ENCODE measurements at places on chromosomes 16 and 17.

DNA sequence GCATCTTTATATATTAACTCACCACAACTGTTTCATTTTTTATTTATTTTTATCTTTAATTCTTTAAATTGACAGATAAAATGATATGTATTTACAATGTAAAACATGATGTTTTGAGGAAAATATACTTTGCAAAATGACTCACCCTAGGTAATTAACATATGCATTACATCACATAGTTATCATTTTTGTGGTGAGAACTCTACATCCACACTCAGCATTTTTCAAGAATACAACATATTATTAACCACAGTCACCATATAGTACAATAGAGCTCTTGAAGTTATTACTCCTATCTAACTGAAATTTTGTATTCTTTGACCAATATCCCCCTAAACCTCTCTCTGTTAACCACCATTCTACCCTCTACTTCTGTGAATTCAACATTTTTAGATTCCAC is 194.7 kb upstream of the KIF2B start:
- no peak for DNase-seq

DNA sequence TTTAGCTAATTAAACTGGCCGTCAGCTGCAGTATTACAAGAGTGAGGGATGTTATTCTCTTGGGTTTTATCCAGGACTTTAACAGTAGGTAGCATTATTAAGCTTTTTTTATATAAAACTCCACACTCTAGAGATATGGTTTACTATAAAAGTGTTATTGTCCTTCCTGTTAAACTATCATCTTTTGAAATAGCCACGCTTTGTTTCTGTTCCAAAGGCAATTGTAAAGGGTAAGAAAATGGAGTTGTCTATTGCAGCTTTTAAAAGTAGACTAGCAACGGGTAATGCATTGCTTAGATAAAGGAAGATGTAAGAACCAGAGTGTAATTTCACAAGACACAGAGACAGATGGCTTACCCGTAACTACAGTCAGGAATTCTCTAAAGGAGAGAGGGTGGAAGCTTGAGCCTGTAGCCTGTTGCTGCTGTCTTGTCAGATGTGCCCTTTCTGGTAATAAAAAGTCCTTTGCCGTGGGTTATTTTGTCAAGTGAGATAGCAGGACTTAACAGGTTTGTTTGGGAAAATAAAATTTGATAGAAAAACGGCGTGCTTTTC is 56.4 kb downstream of the WWOX start:
- DNase-seq: no peak

DNA sequence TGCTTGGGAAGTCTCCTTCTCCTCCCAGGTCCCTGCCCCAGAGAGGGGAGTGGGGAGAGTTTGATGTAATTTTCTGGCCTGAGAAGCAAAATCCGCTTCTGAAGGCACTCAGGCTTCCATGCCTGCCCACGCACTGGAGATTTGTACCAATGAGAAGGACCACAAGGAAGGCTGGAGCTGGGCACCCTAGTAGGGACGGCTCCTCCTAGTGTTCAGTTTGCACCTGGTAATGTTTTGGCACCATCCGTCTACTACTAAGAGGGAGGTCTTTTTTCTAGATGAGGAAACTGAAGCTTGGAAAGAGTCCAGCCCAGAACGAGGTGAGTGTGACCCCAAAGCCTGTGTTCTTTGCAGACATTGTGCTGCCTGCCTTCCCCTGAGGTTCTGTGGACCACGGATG is 83.6 kb upstream of the NLRP1 start:
- no peak for DNase-seq

DNA sequence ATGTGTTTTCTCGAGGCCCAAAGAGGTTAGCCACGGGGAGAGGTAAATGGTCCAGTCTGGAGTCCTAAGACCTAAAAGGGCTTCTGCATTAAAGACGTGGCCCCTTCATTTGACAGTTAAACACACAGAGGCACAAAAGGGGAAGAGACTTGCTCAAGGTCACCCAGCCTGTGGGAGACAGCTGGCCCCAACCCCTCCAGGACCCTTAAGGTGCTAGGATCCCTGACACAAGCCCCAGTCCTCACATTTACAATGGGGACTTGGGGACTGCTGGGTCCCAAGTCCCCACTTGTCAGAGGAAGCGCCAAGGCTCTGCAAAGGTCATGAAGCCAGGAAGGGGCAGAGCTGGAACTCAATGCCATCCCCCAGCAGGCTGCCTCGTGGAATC is 1.7 kb downstream of the ABAT start:
- no peak for DNase-seq

GRCh38 chr17:82023447-82024241 is 539 bp downstream of the LRRC45 start:
- no peak for DNase-seq

DNA sequence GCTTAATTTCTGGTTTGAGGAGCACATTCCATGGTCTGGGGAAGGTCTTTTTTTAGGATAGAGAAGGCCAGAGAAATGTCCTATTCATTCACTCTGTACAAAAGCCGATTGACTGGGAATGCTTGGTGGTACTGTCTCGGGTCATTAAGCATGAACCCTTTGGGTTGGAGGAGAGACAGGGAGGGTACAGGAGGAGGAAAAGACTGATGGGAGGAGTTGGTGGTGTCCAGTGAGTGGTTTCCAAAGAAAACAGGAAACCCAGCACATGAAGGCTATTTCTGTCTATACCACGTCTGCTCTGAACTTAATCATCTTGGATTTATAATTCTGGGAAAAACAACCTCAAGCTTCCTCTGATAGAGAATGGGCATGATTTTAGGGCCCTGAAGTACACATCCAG is 111.9 kb downstream of the XYLT1 start:
- no peak for DNase-seq

- no peak for DNase-seq
These were observed at the start of gene SPNS3 for GRCh38 chr17:4433515-4434031. TSS of gene SPNS3 (plus strand) at chr17:4433940. CDS start at chr17:4433968, 28 bp downstream.

DNA sequence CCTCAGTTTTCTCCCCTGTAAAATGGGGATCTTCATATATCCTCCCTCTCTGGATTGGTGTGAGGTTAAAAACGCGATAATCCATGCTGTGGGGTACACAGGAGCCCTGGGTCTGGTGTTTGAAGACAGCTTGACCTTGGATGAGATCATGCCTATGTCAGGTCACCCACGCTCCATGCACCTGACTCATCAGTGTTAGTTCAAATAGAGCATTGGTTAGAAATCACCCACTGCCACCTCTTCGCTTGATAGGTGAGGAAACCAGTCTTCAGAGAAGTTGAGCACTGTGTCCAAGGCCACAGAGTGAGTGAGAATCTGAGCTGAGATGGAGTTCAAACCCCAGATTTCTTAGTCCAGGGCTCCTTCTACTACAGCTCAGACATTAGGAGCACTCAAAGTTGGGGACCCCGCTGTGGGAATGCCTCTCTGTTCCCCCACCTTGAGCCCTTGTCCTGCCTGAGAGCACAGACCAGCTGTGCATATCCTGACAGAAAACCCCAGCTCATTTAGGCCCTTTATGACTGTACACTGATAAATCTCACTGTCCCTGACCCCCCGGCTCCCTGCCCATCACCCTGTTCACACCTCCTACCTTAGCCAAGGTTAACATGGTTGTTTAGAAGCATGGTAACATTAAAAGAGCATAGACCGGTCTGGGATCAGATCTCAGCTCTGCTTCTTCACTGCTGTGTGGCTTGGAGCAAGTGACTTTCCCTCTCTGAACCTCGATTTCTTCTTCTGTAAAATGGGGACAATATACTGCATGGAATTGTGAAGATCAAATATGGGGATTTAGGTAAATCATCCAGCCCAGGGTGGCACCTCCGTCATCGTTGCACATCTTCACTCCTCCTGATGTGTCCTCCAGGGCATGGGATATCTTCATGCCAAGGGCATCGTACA is 22.4 kb upstream of the LGALS9 start:
- no peak for DNase-seq

GRCh38 chr16:54633943-54634362 is 296.7 kb upstream of the IRX5 start:
- no peak for DNase-seq

- peak; percentile 48 for DNase-seq
These were observed 654 bp downstream of the LASP1 start for GRCh38 chr17:38870259-38871165.

GRCh38 chr16:19127674-19128131 is 13.9 kb downstream of the ITPRIPL2 start:
- no peak for DNase-seq

DNA sequence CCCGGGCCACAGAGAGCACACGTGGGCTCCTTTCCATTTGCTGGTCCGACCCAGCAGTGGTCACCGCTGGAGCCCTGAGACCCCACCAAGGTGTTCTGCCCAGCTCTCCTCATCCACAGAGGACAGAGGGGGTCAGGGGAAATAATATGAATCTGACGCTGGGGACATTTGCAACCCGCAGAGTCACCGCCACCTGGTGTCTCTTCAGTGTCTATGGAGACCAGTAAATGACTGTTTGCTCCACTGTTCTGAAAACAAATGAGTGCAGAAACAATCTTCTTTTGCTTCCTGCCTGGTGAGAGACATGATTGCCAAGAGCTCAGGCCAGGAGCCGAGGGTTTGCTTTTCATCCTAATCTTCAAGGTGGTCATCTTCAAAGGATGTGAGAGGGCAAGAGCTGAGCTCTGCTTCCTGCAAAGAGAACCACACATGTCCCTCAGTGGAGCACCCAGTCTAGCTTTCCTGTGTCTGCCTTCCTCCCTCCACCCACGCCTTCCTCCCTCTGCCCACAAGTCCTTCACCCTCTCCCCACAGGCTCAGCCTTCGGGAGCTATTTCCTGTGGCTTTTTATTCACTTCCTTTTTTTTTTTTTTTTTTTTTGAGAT is 14.7 kb upstream of the KLHDC4 start:
- peak; percentile 71 for DNase-seq

DNA sequence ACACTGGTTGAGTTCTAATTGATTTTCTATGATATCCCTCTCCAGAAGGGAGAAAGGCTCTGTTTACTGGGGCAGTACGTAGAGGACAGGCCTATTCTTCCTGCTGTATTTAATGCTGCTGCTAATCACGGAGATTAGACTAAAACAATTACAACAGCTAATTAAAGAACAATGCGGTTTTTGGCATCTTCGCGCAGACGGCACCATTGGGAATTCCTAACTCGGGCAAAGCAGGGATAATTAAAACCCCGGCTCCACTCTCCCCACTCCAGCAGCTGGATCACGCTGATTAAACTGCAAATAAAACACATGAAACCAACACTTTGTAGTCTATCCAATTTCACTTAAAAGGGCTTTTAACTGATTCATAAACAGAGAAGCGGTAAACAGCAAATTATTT is 147.6 kb downstream of the XYLT1 start:
- no peak for DNase-seq

GRCh38 chr17:65121916-65122806 is 15.0 kb upstream of the RGS9 start:
- DNase-seq: no peak

GRCh38 chr16:29809031-29809747 is 2.8 kb upstream of the PRRT2 start:
- DNase-seq: no peak

DNA sequence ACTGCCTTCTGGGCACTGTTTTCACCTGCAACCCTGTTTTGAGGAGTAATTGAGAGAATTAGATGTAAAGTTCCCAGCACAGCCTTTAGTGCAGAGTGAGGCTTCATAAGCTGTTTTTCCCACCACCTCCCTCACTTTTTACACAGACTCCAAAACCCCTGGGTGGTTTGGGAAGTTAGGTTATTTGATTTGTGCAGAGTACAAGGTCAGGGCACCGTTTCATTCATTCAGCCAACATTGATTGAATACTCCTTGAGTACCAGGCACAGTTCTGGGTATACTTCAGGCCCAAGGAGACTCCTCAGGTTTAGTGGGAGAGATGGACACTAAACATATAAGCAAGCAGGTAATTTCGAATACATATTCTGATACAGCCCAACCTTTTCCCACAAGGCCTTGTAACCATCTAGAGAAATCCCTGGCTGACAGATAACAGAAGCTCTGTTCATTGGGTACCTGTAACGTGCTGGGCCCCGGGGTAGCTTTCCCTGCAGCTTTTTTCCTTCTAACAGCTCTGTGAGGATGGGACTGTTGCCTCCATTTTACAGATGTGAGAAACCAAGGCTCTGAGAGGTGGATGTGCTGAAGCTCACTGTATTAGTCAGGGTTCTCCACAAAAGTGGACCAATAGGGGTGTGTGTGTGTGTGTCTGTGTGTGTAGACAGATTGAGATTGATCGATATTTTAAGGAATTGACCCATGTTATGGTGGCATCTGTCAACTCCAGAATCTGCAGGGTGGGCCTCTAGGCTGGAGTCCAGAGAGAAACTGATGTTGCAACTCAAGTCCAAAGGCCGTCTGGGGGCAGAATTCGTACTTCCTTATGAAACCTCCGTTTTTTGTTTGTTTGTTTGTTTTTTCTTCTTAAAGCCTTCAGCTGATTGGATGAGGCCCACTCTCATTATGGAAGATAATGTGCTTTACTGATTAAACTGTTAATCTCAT is 234.7 kb downstream of the SNX29 start:
- DNase-seq: no peak

DNA sequence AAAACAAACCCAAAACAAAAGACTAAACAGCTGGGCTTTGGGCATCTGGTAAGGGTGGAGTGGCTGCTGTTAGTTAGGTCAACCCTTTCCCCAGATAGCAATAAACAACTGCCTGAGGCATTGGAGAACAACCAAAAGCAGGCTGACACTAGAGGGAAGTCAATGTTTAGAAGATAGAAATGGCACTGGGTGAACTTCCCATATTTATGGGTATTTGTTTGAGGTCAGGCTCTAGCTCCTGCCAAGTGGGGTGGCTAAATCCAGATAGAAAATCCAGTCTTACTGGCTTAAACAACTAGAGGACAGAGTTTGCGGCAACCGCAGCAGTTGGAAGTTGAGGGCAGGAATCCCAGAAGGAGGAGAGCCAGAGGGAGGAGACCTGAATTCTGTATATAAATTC is 79.4 kb downstream of the SDK2 start:
- DNase-seq: no peak

DNA sequence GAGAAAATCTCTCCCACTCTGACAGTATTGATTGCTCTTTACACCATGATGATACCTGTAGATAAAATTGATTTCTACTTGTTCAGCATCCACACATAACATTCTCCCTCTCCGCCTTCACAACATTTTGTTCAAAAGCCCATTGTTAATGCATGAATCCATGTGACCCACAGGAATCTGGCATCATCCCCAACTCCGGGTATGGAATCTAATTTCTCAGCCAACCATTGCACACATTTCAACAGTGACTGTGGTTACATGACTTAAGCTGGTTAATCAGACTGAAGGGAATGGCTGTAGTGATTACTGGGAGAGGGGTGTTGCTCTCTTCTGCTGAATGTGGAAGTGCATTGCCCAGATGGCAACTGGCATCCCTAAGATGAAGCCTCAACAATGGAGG is 161.4 kb upstream of the C16orf82 start:
- DNase-seq: no peak

DNA sequence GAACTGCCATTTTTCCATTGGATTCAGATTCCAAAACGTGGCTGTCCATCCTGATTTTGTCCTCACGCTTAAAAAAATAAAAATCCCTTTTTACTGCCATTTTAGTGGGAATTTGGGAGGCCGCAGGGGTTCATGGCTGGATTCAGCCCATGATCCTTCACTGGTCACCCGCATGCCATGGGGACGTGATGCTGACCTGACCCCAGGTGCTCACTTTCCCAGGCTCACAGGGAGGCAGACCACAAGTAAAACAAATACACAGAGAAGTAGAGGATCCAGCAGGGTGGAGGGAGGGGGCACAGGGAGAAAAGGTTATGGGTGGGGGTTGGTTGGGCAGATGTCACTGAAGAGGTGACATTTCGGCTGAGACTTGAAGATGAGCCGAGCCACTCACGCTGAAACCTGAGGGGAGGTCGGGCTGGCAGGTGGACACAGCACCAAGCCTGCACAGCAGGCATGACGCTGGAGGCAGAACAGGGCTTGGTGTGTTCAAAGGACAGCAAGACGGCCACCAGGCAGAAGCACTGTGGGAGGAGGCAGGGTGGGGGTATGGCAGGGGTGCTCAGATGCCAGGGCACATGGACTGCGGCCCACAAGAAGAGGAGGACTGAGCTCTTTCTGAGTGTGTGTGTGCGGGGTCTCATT is 10.7 kb downstream of the COX4I1 start:
- DNase-seq: no peak

Measured in NCI-H1436 (cell line).